ENCODE measurements at places on chromosomes 7 and 10. TPM values are rescaled to one million over a fixed set of nuclear protein-coding genes. Genes with fewer than 3 reads are reported as not detected.
A peak's percentile ranks its signal among the peaks of the same experiment; 100 is the strongest.

DNA sequence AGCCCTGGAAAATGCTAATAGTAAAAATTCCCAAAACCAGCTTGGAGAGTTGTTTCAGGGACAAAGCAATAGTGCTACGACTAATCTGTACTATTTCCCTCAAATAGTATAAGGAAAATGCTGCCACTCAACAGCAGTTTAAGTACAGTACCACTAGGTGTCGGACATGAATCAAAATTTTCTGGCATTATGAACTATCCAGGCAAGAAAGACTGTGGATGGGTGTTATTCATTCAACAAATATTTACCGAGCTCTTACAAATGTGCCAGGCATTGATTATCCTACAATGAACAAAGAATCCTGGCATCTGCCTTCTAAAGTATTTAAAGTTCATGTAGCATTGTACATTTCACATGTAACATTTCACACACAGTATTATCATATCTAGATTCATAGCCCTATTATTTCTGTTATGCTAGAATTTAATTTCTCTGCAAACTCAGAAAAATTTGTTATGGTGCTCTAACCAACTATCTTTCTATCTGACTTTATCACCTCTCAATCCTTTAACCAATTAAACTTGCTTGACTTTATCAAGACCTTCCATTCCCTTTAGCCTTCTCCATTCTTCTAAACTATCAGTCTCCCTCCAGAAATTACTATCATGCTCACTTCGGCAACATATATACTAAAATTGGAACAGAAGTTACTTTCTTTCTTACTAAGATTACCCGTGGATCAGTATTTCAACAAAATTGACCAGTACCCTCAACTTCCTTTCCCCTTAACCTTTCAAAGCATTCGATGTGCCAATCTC is 80.6 kb downstream of the ARHGAP21 start:
- peaks cover 4% of the 10 kb centered on the region for H3K4me1 ChIP-seq
- DNase-seq = no peak
- no peaks in the 10 kb centered on the region for H3K27me3 ChIP-seq
- no peak overlapping the region for H3K27ac ChIP-seq
- H3K36me3 ChIP-seq = no peaks in the 10 kb centered on the region
- H3K4me3 ChIP-seq = no peak overlapping the region

The WNT8B gene
- total RNA-seq = not detected

DNA sequence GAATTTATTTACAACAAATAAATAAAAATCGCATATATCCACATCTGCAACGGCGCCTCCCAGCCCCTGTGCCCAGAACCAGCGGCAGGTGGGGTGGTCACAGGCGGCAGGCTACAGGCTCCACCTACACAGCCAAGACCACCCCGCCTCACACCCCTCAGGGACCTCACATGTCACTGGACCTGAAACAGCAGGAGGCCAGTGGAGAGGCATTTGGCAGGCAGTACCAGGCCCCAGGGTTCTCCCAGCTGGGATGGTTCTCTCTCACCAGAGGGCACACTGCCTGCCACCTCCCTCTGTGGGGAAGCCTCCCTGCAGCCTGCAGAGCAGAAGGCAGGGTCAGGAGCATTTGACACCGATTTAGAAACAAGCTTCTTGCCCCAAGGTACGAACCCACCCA is 81.5 kb downstream of the MAD1L1 start:
- DNase-seq = no peak
- peaks cover 5% of the 10 kb centered on the region for H3K4me1 ChIP-seq
- peaks cover 51% of the 10 kb centered on the region for H3K36me3 ChIP-seq
- H3K27me3 ChIP-seq = no peaks in the 10 kb centered on the region
- H3K4me3 ChIP-seq = no peak overlapping the region

- no peak overlapping the region for H3K27ac ChIP-seq
- no peaks in the 10 kb centered on the region for H3K27me3 ChIP-seq
Observed at GRCh38 chr10:87931836-87932230, 68.4 kb downstream of the PTEN start.

- H3K36me3 ChIP-seq = peaks cover 15% of the 10 kb centered on the region
- peak; percentile 30 for DNase-seq
- H3K4me1 ChIP-seq = peaks cover 1% of the 10 kb centered on the region
- H3K27ac ChIP-seq = peak overlapping the region; percentile 59
Observed at GRCh38 chr7:140810830-140811556, 113.7 kb downstream of the BRAF start.

The SEMA3A gene
- total RNA-seq = not detected

GRCh38 chr7:140645166-140645900 is 4.7 kb upstream of the DENND2A start:
- H3K27ac ChIP-seq = no peak overlapping the region
- DNase-seq = no peak
- H3K36me3 ChIP-seq = no peaks in the 10 kb centered on the region
- H3K4me1 ChIP-seq = peaks cover 24% of the 10 kb centered on the region

The CDHR1 gene
- 2.8 TPM for total RNA-seq

DNA sequence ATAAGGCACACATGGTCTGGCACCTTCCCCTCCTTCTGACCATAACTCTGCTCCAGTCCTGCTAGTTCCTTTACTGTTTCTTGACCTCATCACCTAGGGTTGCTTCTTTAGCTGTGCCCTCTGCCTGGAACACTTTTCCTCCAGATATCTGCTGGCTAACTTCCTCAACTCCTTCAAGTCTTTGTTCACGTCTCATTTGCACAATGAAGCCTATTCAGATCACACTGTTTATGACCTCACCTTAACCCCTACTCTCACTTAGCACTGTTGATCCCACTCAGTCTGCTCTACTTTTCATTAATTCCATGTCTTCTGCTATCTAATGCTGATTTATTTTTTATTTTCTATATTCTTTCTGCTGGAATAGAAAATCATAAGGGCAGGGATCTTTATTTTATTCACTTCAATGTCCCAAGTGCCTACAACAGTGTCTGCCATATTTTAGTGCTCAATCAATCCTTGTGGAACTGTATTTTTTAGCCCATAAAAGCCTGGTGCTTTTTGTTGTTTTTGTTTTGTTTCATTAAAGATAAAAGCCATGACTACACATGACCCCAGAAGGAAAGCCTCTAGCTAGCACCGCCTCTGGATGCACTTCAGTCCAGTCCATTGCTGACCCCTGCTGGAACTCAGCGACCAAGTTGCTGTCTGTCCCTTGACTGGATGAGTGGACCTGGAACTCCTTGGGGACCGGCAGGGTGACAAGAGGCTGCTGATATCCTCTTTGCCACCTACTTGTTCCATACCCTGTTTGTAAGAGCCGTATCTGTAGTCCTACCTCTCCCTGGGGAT is 12.3 kb downstream of the KLF14 start:
- no peak for DNase-seq
- peaks cover 19% of the 10 kb centered on the region for H3K27me3 ChIP-seq
- no peaks in the 10 kb centered on the region for H3K36me3 ChIP-seq
- no peaks in the 10 kb centered on the region for H3K4me1 ChIP-seq
- H3K4me3 ChIP-seq = no peak overlapping the region

DNA sequence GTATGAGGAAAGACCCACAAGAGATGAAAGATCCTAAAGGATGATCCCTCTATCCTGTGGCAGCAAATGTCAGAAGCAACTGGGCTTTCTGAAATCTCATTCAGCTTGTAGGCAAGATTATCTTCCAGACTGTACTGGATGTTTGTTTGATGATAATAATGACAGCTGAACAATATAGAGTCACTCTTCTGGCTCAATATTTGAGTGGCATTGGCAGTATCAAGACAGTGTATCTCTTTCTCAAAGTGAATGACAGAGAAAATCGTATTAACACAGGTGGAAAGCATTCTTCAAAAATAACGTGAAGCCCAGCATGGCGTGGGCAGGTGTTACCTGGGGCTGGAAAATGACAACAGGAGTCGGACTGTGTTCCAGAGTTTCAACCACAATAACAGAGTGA is 114.5 kb downstream of the GPR37 start:
- no peaks in the 10 kb centered on the region for H3K36me3 ChIP-seq
- H3K27me3 ChIP-seq = no peaks in the 10 kb centered on the region
- no peak overlapping the region for H3K27ac ChIP-seq
- no peaks in the 10 kb centered on the region for H3K4me1 ChIP-seq
- no peak for DNase-seq
